NCI-H1694 treated with DMSO at 0.1 percent for 48 hours (cell line): ENCODE measurements at places on chromosomes 7 and 10.

GRCh38 chr7:55484241-55484640 lies 88.1 kb downstream of the VOPP1 start:
- no peak for DNase-seq

DNA sequence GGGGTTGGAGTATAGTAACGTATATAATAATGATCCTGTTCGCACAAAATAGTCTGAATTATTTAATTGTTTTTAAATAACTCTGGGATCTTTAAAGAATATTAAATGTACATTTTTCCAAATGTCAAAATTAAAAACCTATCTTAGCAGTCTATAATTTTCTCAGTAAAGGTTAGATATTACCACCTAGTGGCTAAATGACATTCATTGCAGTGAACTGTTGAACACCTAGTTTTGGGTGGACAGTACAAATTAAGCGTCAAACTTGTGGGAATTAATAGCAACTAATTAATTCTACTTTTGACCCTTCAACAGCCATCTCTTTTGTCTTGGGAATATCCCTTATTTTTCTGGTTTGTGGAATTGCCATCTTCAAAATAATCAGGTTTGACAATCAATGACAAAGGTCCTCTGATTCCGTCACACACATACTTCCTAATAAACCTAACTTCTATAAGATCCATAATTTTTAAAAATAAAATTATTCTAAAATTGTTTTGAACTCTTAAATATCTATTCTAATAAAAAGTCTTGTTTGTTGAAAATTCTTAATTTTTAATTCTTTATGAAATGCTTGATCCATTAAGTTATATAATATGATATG lies 165.7 kb downstream of the SEMA3D start:
- DNase-seq: peak; percentile 18

DNA sequence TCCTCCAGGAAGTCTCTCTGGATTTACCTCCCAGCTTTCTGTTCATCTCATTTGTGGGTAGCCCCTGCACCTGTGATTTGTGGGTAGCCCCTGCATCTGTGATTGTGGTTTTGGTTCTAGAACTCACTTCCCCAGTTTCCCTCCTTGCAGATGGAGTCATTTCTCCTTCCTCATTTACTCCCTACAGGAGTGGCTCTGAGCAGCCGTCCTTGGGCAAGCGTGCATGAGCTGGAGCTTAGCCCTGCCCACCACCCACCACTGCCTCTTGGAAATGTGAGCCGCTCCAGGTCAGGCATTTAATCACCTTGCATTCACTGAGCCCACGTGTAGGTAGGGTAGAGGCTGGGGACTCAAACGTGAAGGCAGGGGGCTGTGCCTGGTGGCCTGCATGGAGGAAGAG lies 8.2 kb downstream of the COL26A1 start:
- no peak for DNase-seq

DNA sequence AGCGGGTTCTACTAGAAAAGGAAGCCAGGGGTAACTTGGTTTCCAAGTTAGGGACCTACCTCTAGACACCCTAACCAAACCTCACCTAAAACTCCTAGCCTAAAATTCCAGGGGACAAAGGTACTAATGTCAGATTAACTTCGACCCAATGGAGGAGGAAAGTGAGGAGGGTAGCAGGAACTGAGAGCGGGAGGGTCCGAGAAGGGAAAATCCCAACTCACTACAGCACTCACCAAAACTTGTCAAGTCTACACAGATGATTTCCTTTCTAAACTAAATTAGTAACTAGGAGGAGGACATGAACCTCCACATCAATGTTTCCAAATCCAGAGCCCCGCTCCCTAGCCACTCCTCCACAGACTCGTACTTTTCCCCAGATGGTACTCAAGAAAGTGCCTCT lies 22.6 kb downstream of the CHCHD3 start:
- no peak for DNase-seq
